ENCODE measurements at places on chromosomes 12 and 14.

GRCh38 chr12:18643681-18644080 lies 94.1 kb downstream of the PLCZ1 start:
- DNase-seq: no peak

DNA sequence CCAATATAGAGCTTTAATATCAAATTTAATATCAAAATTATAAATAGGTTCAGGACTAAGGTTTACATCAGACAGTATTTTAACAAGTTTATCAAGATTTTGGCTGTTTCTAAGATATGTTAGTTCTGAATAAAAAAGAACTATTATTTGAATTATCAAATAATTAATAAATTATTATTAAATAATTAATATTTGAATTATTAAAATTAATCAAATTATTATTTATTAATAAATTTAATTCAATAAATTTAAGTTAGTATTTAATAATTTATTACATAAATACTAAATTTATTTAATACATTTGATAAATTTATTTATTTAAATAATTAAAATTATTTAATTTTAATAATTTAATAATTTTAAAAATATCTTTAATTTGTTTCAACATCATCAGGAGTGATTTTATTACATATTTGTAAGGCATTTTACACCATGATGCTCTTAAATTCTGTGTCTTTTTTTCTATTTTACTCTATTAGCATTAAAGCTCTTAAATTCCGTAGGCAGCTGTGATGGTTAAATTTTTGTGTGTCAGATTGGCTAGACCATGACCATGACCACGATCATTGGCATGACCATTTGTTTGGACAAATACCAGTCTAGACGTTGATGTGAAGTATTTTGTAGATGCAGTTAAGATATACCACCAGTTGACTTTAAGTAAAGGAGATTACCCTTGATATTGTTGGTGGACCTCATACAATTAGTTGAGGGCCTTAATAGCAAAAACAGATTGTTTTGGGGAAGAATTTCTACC lies 82.6 kb downstream of the BBS10 start:
- DNase-seq: no peak

- no peak for DNase-seq
These were observed 49.2 kb downstream of the PSMA6 start for GRCh38 chr14:35341454-35341750.

DNA sequence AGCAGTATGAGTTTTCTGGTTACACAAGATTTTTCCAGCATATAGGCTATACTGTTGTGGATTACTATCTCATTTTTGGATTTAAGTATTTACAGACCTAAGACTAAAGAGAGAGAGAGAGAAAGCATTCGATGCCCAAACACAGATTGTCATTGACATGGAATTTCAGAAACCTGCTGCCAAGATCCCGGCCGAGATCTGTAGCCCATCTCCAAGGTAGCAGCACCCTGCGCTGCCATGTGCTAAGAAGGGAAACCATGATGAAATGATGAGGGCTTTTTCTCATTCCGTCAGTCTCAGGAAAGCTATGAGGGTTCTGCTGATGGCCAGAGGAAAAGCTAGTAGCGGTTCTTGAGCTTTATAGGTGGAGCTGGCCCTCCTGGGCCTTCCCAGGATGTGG lies 135.6 kb upstream of the EVL start:
- no peak for DNase-seq

- DNase-seq: no peak
These were observed 80.0 kb downstream of the DICER1 start for GRCh38 chr14:95077345-95077744.

GRCh38 chr14:38490273-38490672 lies 234.4 kb upstream of the CLEC14A start:
- no peak for DNase-seq

DNA sequence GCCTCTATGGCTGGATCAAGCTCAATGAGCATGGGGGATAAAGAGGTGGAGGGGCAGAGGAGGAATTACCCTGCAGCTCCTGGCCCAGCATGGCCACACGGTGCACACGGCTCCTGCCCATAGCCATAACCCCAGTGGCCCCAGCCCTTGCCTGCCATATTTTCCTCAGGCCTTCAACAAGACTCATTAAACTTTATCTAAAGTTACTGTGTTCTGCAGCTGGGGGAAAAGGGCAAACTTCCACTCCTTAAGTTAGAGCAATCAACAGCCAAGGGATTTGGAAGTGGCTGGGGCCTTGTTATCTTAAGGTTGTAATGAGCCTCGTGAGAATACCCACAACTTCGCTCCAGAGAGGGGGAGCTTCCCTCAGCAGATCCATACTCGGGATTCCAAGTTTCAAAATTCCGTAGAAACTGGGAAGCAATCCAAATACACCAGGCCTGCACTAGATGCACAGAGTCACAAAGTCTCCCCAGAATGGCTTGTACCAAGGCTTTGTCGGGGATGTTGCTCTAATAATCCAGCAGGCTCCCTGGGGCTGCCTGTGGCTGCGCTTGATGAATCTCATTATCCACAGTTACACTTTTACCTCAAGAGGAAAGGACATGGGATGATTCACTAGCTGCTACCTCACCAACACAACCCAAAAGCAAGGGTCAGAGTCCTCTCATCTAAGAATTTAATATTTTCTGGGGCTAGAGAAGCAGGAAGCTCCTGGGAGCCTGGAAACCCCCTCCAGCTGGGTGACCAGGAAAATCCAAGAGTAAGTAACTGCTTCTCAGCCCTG lies 13.0 kb upstream of the OR6J1 start:
- DNase-seq: no peak

DNA sequence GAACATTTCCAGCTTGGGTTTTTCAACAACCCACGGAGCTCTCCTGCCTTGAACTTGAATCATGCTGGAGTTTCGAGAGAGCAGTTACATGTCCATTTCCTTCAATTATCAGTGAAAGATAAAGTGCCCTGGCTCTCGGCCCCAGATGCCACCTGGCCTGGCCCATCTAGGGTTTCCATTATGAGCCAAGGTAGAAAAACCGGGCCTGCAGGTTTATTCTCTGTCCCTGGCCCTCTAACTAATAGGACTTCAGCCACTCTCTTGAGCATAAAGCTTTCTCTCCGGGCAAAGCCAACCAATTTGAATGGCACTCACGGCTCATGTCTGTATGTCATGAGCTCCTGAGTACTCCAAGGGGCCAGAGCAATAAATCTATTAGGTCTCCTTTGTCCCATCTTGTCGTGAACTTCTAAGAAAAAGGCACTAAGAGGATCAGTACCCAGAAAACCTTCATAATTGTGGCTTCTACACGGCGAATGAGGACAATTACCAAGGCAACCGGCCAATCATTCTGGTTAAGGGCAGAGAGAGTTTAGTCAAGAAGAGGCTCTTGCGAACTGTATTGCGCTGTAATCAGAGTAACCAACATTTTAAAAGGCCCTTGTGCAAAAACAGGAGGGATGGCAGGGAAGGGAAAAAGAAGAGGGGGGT lies 392.3 kb downstream of the MED13L start:
- no peak for DNase-seq

- DNase-seq: no peak
These were observed 14.8 kb downstream of the BCL11B start for GRCh38 chr14:99257122-99257672.

GRCh38 chr12:15037091-15037687 lies 64.3 kb downstream of the PDE6H start:
- no peak for DNase-seq

DNA sequence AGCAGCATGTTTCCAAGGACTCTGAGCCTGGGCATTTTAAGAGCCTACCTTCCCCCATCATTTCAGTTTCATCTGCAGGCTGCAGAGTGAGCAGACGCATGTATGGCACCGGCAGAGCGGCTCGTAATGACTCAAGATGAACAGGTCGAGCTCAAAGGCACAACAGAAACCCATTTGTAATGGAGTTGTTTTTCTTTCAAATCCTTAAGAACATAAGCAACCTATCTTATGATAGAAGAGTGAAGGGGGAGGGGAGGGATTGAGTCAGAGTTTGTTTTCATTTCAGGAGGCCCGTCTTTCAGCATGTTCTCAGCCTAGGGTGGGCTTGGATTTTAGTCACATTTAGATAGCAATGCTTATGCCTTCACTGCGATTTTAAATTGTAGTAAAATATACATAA lies 54.9 kb upstream of the CISTR start:
- no peak for DNase-seq

All from erythroblast (primary cell).